ENCODE measurements at places on chromosomes 13 and 19. TPM values are rescaled to one million over a fixed set of nuclear protein-coding genes. Genes with fewer than 3 reads are reported as not detected.

GRCh38 chr13:73754241-73754640 is 380.0 kb downstream of the KLF12 start:
- no peak for DNase-seq
- H3K36me3 ChIP-seq: no peaks in the 10 kb centered on the region
- H3K27ac ChIP-seq: no peak overlapping the region
- no peaks in the 10 kb centered on the region for H3K27me3 ChIP-seq
- no peak overlapping the region for H3K4me3 ChIP-seq
- H3K4me1 ChIP-seq: no peaks in the 10 kb centered on the region

DNA sequence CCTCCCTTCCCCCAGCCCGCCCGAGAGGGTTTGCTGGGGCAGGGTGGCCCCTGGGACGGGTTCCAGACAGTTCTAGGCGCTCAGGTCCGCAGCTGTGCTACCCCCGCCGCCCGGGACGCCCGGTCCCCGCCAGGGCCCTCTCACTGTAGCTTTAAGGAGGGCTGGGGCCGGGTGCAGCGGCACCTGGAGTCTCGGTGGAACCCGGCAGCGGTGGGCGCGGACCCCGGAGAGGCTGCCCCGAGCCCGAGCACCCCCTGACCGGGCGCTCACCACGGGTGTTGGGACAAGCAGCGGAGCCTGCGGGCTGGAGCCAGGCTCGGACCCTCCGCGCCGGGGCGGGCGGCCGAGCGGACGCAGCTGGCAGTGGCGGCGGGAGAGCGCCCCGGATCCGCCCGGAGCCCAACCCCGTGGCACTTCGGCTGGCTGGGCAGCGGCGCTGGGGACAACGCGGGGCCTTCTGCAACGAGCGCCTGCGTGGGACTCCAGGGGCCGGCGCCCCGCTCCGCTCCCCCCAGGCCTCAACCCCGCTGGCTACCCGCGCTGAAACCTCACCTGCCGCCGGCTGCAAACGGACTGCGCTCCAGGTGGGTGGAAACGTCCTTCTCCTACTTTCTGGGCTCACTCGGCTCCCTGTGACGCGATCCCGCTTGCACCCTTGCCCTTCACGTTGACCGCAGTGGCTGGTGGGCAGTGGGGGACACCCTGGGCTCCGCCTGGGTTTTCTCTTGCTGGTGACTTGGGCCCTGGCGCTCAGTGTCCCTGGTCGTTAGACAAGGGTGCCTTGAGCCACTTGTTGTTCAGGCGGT is 81.1 kb downstream of the ZNF429 start:
- peak; percentile 72 for DNase-seq
- H3K36me3 ChIP-seq: no peaks in the 10 kb centered on the region
- H3K27me3 ChIP-seq: no peaks in the 10 kb centered on the region

GRCh38 chr19:16790051-16790450 is 39.1 kb upstream of the SIN3B start:
- no peaks in the 10 kb centered on the region for H3K4me1 ChIP-seq
- no peak for DNase-seq
- H3K27ac ChIP-seq: no peak overlapping the region
- H3K4me3 ChIP-seq: no peak overlapping the region
- no peaks in the 10 kb centered on the region for H3K36me3 ChIP-seq

DNA sequence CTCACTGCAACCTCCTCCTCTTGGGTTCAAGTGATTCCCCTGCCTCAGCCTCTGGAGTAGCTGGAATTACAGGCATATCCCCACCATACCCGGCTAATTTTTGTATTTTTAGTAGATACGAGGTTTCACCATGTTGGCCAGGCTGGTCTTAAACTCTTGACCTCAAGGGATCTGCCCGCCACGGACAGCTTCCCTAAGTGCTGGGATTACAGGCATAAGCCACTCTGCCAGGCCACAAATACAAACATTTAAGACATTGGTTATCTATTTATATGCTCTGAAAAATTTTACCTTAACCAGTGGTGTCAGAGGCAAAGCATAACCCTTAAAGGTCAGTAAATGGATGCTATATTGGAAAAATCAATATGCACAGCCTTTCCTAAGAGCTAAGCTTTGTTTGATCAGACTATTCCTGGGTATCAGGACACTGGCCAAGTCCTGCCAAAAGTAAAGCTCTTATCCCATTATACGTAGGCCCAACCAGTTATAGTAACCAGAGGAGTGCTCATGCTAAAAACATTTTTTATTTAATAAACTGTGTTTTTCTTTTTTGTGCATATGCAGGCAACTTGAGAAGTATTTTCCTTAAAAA is 56.4 kb upstream of the STARD13 start:
- H3K27ac ChIP-seq: no peak overlapping the region
- no peak overlapping the region for H3K4me3 ChIP-seq
- no peaks in the 10 kb centered on the region for H3K4me1 ChIP-seq
- no peaks in the 10 kb centered on the region for H3K27me3 ChIP-seq

DNA sequence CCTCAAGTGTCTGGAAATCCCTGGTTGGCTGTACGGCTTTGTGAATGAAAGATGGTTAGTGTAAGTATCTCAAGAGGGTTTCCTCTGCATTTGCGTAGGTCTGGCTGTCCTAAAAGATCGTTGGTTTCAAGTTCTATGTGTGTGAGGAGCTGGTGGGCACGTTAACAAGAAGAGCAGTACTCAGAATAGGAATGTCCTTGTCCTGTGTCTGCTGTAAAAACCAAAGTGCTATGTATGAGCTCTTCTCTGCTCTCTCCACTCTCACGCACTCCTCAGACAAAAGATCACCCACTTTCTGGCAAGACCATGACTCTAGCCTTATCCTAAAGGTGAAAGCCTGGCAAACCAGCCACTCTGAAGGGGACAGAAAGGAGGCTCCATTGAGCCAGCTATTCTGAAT is 39.1 kb downstream of the USP12 start:
- H3K36me3 ChIP-seq: no peaks in the 10 kb centered on the region
- no peak overlapping the region for H3K27ac ChIP-seq
- H3K4me3 ChIP-seq: no peak overlapping the region
- peaks cover 40% of the 10 kb centered on the region for H3K4me1 ChIP-seq
- DNase-seq: no peak
- no peaks in the 10 kb centered on the region for H3K27me3 ChIP-seq

- H3K36me3 ChIP-seq: no peaks in the 10 kb centered on the region
- no peak overlapping the region for H3K27ac ChIP-seq
- no peaks in the 10 kb centered on the region for H3K27me3 ChIP-seq
- H3K4me3 ChIP-seq: no peak overlapping the region
- no peak for DNase-seq
- H3K4me1 ChIP-seq: no peaks in the 10 kb centered on the region
Observed at GRCh38 chr19:35055715-35056179, 14.2 kb downstream of the HPN start.

DNA sequence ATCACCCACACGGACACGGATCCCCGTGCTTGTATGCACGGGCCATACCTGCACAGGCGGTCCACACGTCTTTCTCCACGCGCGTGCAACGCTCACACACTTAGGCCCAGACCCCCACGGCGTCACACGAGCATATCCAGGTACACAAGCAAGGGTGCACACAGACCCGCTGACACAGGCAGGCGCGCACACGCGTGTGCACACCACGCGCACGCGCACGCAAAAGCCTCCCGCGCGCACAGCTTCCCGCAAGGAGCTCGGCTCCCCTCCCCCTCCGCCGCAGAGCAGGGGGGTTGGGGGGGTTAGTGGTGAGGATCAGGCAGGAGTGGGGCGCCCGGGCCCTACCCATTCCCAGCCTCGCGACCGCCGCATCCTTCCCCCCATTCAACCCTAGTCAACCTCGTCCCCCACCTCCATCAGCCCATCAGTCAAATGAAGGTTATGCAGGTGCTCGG is 407 bp downstream of the RAB3A start:
- H3K4me3 ChIP-seq: peak overlapping the region; percentile 32
- H3K27me3 ChIP-seq: no peaks in the 10 kb centered on the region
- peak overlapping the region; percentile 52 for H3K27ac ChIP-seq
- no peak for DNase-seq
- peaks cover 26% of the 10 kb centered on the region for H3K4me1 ChIP-seq

- DNase-seq: no peak
- no peaks in the 10 kb centered on the region for H3K27me3 ChIP-seq
- no peaks in the 10 kb centered on the region for H3K4me1 ChIP-seq
- H3K4me3 ChIP-seq: no peak overlapping the region
Observed at GRCh38 chr13:113419531-113420193, 33.6 kb downstream of the ADPRHL1 start.

DNA sequence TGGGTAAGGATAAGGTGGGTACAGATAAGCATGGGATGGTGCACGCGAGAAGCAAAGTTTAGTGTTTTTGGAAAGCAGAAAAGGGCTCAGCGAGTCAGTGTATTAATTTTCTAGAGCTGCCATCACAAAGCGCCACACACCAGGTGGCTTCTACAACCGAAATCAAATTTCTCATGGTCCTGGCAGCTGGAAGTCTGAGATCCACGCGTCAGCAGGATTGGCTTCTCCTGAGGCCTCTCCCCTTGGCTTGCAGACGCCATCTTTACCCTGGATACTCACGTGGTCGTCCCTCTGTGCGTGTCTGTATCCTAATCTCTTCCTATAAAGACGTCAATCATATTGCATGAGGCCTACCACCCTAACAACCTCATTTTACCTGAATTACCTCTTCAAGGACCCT is 51.5 kb upstream of the USP29 start:
- H3K4me1 ChIP-seq: no peaks in the 10 kb centered on the region
- no peaks in the 10 kb centered on the region for H3K36me3 ChIP-seq
- no peak overlapping the region for H3K27ac ChIP-seq
- no peak overlapping the region for H3K4me3 ChIP-seq
- no peak for DNase-seq

GRCh38 chr13:33276570-33276969 is 9.0 kb downstream of the STARD13 start:
- no peak overlapping the region for H3K27ac ChIP-seq
- no peak overlapping the region for H3K4me3 ChIP-seq
- H3K4me1 ChIP-seq: peaks cover 90% of the 10 kb centered on the region
- H3K36me3 ChIP-seq: no peaks in the 10 kb centered on the region
- no peaks in the 10 kb centered on the region for H3K27me3 ChIP-seq

DNA sequence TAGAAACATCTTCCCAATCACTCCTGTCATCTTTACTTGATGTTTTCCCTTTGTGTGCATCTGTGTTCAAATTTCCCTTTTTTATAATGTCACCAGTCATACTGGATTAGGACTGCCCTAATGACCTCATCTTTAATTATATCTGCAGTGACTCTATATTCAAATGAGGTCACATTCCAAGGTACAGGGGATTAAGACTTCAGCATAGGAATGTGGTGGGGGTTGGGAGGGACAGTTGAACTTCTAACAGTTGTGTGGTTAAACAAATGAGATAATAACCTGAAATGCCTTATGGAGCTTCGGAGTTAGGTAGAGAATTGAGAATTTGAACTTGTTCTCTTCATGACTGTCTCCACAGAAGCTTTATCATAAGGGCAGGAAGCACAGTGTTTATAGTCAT is 23.0 kb downstream of the PAN3 start:
- DNase-seq: no peak
- H3K36me3 ChIP-seq: no peaks in the 10 kb centered on the region
- no peaks in the 10 kb centered on the region for H3K27me3 ChIP-seq

DNA sequence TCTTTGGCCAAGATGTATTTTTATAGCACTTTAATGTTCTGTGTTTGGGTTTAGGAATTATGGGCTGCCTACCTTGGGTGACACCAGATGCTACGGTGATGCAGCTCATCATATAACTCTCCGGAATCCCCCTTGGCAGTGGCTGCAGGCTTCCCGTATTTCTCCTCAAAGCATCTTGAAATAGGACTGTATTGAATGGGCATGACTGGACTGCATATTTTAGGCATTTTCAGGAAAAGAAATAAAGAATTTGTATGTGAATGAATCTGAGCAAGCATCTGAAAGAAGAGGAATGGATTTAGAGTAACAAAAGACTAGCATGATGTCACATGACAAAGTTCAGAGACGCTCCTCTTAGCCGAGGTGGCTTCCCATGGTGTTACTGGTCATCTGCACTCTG is 70.6 kb downstream of the DGKH start:
- no peaks in the 10 kb centered on the region for H3K4me1 ChIP-seq
- no peak for DNase-seq

DNA sequence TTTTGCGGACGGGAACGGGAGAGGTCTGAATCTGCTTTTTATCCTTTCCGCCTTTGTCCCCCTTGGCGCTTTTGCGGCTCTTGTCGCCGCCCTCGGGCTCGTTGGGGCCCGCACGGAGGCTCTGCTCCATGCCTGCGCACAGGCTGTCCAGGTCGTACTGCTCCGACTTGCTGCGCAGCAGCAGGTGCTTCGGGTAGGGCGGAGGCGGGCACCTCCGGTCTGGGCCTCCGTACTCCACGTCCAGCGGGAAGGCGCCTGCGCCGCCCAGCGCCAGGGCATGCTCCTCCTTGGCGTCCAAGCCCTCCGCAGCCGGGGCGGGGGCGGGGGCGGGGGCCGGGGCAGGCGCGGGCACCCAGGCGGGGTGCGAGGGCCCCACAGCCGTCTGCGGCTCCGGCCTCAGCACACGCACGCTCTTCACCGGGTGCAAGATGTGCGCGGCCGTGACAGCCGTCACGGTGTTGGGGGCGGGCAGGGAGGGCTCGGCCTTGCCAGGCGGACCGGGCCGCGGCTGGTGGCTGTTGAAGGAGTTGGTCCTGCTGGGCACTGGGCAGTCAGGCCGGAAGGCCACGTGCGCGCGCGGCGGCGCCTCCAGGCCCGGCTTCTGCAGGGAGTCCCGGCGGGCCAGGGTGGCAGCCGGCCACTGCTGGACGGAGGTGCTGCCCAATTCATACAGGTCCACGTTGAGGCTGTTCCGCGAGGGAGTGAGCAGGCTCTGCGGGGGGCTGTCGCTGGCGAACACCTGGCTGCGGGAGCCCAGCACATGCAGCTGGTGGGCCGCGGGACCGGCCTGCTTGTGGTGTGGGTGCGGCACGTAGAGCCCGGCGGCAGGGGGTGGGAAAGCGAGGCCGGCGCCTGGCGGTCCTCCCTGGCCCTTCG is 73.1 kb downstream of the LATS2 start:
- H3K4me3 ChIP-seq: no peak overlapping the region
- peaks cover 3% of the 10 kb centered on the region for H3K36me3 ChIP-seq

- no peaks in the 10 kb centered on the region for H3K27me3 ChIP-seq
- H3K36me3 ChIP-seq: no peaks in the 10 kb centered on the region
- H3K4me1 ChIP-seq: no peaks in the 10 kb centered on the region
- no peak for DNase-seq
- H3K4me3 ChIP-seq: no peak overlapping the region
Observed at GRCh38 chr19:24060687-24061356, 26.2 kb upstream of the ZNF254 start.

DNA sequence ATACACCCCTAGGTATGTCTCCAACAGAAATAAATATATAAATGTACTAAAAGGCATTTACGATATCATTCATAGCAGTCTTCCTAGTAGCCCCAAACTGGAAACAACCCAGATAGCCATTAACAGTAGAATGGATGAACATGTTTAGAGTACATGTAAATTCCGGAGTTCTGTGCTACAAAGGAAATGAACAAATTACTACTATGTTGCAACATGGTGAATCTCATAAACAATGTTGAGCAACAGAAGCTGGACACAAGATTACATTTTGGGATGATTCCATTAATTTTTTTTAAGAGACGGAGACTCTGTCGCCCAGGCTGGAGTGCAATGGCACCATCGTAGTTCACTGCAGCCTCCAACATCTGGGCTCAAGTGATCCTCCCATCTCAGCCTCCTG is 5.9 kb upstream of the SLC7A10 start:
- peaks cover 2% of the 10 kb centered on the region for H3K4me1 ChIP-seq
- H3K36me3 ChIP-seq: no peaks in the 10 kb centered on the region
- no peak overlapping the region for H3K4me3 ChIP-seq
- H3K27me3 ChIP-seq: peaks cover 9% of the 10 kb centered on the region
- no peak for DNase-seq

The C1QTNF9B gene
- total RNA-seq: not detected

The DMRTC2 gene
- total RNA-seq: not detected

The ZNF83 gene
- total RNA-seq: 30.7 TPM

The PRTN3 gene
- 0.99 TPM for total RNA-seq

The GAPDHS gene
- total RNA-seq: not detected

The PLPP2 gene
- total RNA-seq: 75.8 TPM

The LGALS13 gene
- not detected for total RNA-seq

The PSPN gene
- 8.6 TPM for total RNA-seq

The KCNC3 gene
- total RNA-seq: 1.8 TPM

The KLK3 gene
- not detected for total RNA-seq

All from body of pancreas (tissue), 4 donors.